ENCODE measurements at places on chromosomes 3 and 15.

- DNase-seq = no peak
Observed at GRCh38 chr15:58773024-58773423, 1.9 kb downstream of the MINDY2 start.

DNA sequence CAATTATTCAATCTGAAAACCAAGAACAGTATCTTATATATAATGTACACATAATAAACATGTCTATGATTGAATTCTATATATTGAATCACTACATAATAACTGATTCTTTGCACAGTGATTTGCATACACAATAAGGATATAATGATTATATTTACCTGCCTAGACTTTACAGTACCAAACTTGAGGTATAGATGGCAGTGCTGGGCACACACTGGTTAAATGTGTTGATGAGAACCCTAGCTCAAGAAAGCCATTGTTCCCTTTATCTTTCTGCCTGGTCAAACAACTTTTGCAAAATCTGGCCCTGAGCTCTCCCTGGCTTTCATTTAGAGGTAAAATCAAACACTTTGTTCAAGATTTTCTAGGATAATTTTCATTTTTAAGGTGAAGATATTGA lies 697.7 kb downstream of the TUSC7 start:
- DNase-seq = no peak

- DNase-seq = no peak
Observed at GRCh38 chr3:152769523-152769922, 65.4 kb upstream of the P2RY1 start.

DNA sequence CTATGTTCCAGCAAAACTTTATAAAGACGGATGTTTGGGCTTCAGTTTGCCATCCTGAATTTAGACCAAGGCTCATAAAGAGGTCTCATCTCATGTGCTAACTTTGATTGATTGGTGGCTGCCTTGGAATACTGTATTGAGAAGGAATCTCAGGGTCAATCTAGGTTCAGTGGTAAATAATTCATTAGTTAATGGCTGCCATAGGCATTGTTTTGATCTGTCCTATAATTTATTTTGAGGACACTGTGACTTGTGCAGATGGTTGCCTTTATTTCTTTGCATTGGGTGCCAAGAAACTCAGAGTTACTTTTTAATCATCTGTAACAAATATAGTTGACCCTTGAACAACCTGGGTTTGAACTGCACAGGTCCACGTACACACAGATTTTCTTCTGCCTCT lies 159.8 kb downstream of the B3GALNT1 start:
- DNase-seq = no peak

- no peak for DNase-seq
Observed at GRCh38 chr15:57784081-57784511, 77.6 kb downstream of the POLR2M start.

- DNase-seq = no peak
Observed at GRCh38 chr3:128349963-128350599, 116.6 kb downstream of the DNAJB8 start.

DNA sequence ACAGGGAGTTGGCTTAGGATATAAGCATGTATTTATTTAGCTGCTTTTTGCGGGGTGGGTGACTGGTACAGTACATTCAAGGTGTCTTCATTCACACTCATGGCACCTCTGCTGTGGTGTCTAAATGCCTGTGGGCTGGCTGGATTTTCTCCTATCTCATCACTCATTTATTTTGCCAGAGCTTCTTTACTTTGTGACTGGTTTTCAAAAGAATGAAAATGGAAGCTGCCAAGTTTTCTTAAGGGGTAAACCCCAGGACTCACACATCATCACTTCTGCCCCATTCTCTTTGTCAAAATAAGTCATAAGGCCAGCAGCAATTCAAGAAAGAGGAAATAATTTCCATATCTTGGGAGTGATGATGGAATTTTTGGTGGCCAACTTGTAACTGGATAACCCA lies 493.4 kb upstream of the ALCAM start:
- DNase-seq = no peak

- DNase-seq = no peak
Observed at GRCh38 chr3:30289766-30290165, 316.6 kb upstream of the TGFBR2 start.

- DNase-seq = no peak
Observed at GRCh38 chr3:178231645-178232044, 304.6 kb upstream of the KCNMB2 start.

DNA sequence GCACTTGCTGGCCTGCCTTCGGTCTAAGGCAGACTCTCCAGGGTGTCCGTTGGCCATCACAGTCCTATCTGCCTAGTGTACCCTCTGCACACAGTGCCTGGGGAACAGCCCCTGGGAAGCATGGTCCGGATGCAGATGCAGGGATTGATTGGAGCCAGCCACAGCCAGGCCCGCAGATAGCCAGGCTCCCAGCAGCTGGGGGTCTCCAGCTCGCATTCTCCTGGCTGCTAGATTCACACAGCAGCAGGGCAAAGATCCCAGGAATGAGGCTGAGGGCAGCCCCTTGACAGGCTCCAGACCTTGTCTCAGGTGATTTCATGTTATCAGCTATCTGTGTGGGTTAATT lies 41.4 kb downstream of the IRAK2 start:
- no peak for DNase-seq

- no peak for DNase-seq
Observed at GRCh38 chr3:185215873-185216606, 37.8 kb downstream of the EHHADH start.

DNA sequence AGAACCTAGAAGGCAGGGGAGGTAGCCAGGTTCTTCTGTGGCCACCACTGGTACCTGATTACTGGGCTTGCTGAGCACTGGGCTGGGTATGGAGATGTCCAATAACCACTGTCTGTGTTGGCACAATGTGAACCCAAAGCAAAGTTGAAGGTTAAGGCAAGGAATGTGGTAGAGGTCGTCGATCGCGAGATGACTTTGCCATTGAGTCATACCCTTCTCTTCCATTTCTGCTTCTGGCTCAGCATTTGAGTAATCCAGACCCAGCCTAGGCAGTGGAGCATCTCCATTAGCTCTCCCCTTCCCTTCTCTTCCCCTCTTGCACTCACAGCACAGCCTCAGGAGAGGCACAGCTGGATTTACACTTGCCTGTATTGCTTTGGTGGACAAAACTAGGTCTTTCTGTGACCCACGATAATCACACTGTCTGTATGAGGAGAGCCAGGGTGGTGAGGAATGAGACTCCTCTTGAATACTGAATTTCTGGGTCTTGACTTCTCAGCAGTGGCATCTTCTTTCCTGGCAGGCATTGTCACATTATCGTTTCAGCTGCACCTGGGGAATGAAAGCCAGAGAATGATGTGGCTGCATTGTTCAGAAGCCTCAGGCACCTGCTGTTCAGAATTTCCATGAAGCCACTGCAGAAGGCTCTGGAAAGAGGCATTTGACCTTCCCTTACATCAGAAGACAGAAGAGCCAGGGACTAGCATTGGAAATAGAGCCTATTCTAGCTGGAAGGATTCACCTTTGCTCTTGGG lies 272.6 kb downstream of the PDCD6IP start:
- no peak for DNase-seq

DNA sequence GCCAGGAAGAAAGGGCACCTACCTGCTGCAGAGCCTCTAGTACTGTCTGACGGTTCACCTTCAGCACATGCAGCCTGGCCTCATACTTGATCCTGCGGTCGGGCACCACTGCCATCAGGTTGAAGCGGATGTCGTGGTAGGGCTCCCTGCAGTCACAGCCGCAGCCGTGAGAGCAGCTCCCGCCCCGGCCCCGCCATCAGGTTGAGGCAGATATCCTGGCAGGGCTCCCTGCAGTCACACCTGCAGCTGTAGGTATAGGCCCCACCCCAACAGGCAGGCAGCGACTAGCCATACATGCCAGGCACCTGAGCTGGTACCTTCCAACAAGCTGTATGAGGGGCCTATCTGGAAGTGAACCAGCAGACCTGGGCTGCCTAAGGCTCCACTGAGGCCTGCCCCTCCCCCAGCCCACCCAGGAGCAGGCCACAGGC lies 38.7 kb downstream of the SEMA3G start:
- no peak for DNase-seq

DNA sequence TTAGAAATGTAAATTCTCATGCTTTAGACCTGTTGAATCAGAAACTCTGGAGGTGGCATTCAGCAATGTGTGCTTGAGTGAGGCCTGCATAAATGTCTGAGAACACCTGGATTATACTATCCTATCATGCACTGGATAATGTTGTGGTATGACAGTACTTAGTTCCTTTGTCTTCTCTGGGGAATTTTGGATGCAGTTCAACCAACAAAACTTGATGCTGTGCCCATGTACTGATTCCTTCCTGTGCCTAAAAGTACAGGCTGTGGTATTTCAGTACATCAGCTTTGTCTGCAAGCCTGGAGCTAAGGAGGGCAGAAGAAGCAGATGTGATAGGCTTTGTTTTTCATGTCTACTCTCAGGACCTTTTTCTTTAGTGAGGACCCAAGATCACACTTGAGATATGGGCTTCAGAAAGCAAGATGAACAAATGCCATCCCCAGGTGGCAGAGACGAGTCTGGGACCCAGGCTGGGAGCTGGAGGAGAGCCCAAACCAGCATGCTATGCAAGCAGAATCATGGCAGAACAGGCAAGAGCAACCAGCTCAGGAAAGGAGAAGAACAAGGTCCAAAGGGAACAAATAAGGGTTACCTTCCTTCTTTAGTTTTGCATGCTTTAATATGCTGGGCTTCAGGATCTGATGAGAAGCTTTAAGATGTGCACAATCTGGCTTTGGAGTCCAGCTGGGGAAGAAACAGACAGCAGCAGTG lies 124.7 kb downstream of the MYRIP start:
- no peak for DNase-seq

DNA sequence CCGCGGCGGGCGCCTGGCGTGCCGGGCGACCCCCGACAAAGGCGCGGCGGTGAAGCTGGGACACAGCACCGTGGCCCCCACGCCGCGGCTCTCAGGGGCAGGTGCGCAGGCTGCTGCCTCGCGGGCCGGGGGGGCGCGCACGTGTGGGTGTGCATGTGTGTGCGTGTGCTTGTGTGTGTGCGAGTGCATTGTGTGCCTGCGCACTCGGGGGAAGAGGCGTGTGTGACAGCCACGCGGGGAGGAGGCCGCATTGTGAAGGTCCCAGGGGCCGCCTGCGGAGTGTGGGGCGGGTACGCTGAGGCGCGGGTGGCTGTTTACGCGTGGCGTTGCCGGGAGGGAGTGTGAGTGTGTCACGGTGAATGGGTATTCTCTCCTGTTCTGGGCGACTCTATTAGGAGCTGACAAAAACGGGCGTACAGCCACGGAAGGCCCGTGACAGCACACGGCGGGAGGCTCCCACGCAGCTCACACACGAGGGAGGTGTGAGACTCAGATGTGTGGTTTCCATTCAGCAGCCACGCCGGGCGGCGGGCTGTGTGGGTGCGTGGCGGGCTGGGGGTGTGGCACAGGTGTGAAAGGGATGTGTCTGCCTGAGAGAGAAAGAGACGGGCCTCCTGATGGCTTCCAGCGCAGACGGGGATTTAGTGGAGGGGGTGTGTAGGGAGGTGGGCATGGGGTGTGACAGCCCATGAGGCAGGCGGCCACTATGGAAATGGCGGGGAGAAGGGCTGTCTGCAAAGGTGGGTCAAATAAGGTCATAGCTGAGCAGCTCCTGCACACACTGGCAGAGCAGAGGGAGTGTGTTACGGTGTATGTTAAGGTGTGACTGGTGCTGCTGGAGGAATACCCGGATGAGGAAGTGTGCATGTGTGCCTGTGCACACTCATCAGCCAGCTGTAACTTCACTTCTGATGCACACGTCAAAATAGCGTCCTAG lies 750 bp downstream of the PODXL2 start:
- DNase-seq = no peak

GRCh38 chr3:30933478-30934207 lies 39.2 kb upstream of the GADL1 start:
- no peak for DNase-seq

GRCh38 chr3:193207290-193208273 lies 33.4 kb upstream of the PLAAT1 start:
- DNase-seq = no peak

GRCh38 chr15:88376574-88377174 lies 90.5 kb downstream of the MRPL46 start:
- DNase-seq = no peak

DNA sequence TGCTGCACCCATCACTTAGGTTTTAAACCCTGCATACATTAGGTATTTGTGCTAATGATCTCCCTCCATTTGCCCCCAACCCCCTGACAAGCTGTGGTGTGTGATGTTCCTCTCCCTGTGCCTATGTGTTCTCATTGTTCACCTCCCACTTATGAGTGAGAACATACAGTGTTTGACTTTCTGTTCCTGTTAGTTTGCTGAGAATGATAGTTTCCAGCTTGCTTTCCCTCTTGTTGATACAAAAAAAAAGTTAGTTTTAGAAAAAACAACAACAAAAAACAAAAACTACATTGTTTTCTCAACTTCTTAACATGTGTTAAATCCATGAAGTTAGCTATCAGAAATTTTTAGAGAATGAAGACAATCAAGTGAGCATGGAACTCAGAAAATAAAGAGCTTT lies 953.0 kb downstream of the VGLL3 start:
- DNase-seq = no peak

DNA sequence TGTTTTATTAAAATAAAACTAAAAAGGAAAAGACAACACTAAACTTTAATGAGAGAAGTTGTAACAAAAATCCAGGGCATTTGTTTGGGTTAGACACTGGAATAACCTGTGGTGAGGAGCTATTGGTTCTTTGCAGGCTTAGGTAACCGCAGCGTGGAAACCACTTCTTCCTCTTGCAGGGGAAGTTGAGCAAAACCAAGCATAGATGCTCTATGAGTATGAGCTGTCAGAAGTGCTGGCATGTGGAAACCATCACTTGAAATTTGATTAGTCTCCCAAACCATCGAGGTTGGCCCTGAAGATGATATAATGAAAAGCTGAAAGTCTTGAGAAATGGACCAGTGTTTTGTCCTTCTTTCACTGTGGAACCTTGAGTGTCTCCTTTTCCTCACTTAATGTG lies 127.1 kb upstream of the RBMS3 start:
- no peak for DNase-seq

- DNase-seq = no peak
Observed at GRCh38 chr3:122458992-122459391, 43.1 kb upstream of the WDR5B start.

DNA sequence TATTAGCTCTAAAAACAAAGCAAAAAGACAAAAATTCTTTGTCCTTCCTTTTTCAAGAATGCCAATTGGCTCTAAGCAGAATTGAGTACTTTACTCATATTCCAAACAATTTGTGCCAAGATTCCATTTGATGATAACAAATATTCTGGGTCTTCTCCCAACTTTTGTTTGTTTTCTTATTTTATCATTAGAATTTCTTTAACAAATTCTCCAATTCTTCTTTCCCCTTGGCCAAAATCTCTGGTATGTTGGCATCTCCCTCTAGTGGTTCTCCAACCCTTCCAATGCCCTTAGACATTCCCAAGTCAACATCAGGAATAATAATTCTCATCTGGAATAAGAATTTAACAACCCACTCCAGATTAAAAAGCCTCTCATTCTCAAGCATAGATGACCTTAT lies 5.3 kb downstream of the CPOX start:
- no peak for DNase-seq

DNA sequence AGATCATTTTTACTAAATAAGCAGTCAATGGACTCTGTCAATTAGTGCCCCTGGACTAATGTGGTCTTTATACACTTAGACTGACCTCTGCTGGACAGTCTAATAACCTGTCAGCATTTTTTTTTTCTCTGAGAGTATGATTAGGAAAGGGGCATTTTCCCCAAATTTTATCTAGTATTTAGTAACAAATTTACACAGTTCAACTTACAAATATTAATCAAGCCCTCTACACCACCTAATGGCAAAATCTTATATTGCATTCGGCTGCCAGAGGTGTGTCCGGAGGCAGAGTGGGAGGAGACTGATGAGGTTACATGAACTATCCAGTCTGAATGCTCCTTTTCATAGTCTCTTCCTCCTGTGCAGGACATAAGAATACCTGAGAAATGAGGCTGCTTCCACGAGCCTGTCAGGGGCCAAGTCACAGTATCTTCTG lies 36.0 kb upstream of the COLQ start:
- no peak for DNase-seq

GRCh38 chr3:194086388-194087075 lies 49.4 kb upstream of the HES1 start:
- DNase-seq = no peak
